Left ventricle myocardium inferior (tissue), 1 donor: ENCODE measurements at places on chromosomes 4 and X.

DNA sequence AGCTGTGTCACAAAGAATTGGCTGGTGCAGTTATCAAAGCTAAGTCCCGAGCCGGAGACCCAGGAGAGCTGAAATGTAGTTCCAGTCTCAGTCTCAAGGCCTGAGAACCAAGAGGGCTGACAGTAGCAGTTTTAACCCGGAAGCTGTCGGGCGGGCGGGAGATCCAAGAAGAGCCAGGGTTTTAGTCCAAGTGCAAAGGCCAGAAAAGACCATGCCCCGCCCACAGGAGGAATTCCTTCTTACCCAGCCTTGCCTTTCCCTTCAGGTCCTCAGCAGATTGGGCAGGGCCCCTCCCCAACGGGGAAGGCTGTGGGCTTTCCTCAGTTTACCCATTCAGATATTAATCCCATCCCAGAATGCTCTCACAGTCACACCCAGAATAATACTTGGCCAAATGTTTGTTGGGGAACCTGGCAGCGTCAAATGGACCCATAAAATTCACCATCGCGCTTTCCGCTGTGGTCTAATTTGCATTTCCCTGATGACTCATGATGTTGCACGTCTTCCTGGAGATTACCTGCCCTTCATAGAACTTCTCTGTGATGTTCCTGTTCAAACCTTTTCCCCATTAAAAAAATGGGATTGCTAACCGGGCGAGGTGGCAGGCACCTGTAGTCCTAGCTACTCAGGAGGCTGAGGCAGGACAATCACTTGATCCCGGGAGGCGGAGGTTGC, 16.2 kb downstream of the MAEA start:
- peaks cover 37% of the 10 kb centered on the region for H3K4me1 ChIP-seq
- no peak for DNase-seq
- no peaks in the 10 kb centered on the region for H3K27me3 ChIP-seq
- no peak overlapping the region for H3K27ac ChIP-seq

DNA sequence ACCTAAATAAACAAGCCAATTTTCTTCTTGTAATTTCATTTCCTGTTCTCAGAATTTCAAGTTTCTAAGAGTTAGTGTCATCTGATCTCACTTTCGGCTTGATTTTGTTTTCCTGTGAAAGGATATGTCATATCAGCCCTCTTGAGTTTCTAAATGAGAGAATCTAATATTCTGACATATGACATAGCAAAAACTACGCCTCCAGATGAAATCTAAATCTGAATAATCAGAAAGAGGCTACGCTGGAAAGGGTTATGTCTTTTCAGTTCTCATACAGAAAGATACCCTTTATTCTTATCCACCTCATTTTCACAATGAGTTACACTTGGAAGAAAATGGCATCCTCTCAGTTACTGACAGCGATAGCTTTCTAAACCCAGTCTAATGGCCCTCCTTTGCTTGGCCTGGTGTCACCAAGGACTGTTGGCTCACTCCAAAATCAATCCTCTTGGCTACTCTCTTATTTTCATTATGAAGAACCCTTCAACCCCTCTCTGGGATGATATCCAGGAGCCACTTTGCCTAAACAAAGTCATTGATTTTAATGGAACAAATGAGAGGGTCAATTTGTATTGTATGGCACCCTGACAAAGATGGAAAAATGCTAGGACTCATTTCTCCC, 65.6 kb downstream of the ASB9 start:
- no peaks in the 10 kb centered on the region for H3K27me3 ChIP-seq
- DNase-seq, result no peak
- no peak overlapping the region for H3K4me3 ChIP-seq
- no peaks in the 10 kb centered on the region for H3K36me3 ChIP-seq
- no peaks in the 10 kb centered on the region for H3K4me1 ChIP-seq

GRCh38 chrX:7891928-7892327, 35.3 kb downstream of the PNPLA4 start:
- DNase-seq, result no peak
- no peaks in the 10 kb centered on the region for H3K4me1 ChIP-seq
- H3K27me3 ChIP-seq, result no peaks in the 10 kb centered on the region
- H3K36me3 ChIP-seq, result no peaks in the 10 kb centered on the region
- H3K27ac ChIP-seq, result peak overlapping the region; percentile 33

DNA sequence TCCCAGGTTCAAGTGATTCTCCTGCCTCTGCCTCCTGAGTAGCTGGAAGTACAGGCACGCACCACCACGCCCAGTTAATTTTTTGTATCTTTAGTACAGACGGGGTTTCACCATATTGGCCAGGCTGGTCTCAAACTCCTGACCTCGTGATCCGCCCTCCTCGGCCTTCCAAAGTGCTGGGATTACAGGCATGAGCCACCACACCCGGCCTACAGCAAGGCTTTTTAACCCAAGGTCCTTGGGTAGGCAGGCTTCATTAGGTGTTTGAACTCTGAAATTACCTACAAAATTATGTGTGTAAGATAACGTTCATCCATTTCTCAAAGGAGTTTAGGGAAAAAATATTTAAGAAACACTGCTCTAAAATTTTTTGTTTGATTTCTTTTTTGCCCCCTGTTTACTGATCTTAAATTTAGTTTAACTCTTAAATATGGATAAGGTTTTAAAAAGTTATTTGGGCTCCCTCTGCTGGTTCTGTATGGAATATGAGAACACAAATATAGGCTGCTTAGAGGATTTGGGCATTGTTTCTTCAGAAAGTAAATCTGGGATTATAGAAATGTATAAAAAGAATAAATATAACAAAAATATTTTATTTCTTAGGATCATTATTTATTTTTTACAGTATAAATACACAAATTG, 92.8 kb downstream of the CBR4 start:
- H3K4me1 ChIP-seq, result peaks cover 36% of the 10 kb centered on the region
- peaks cover 49% of the 10 kb centered on the region for H3K36me3 ChIP-seq
- DNase-seq, result no peak
- peak overlapping the region; percentile 38 for H3K27ac ChIP-seq
- H3K27me3 ChIP-seq, result no peaks in the 10 kb centered on the region

DNA sequence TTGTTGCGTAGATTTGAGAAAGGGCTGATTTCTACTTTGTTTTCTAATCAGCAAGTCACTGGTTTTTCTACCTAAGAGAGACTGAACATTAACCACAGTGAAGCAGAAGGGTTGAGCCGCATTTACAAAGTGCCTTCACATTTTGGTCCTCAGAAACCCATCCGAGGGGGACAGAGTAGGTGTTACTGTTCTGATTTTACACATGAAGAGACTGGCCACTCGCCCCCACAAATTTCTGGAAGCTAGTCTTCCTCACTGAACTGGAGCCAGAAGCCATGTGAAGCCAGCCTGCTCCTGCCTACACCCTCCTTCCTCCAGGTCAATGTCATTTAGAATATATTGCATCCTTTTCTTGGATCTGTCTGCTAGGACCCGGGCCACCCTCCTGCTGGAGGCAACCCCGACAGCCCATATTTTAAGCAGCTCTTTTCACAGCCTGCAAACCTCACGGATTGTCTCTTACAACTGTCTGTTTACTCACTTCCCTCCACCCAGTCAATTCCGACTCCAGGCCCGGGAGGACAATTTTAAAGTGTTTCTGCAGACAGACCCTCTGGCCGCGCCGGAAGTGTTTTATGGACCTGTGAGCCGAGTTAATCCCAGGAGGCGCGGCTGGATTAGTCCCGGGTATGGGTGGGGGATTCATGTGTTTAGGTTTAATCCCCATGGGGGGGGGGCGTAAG, 73.2 kb upstream of the BCOR start:
- peak overlapping the region; percentile 97 for H3K27ac ChIP-seq
- H3K36me3 ChIP-seq, result no peaks in the 10 kb centered on the region
- DNase-seq, result no peak
- no peaks in the 10 kb centered on the region for H3K27me3 ChIP-seq
- H3K4me3 ChIP-seq, result peak overlapping the region; percentile 68
